IMR-90 (cell line): ENCODE measurements at places on chromosomes 6 and 20. TPM values are rescaled to one million over a fixed set of nuclear protein-coding genes. Genes with fewer than 3 reads are reported as not detected.

AKAP12 gene
- 118 and 176 TPM in 2 replicates for total RNA-seq

MYLK4 gene
- under 0.01 TPM in 2 replicates for total RNA-seq

- DNase-seq, result no peak
Measured at GRCh38 chr6:135008072-135008940, 46.3 kb downstream of the HBS1L start.

- no peak for DNase-seq
Measured at GRCh38 chr6:33704215-33705066, 7.1 kb downstream of the UQCC2 start.

DNA sequence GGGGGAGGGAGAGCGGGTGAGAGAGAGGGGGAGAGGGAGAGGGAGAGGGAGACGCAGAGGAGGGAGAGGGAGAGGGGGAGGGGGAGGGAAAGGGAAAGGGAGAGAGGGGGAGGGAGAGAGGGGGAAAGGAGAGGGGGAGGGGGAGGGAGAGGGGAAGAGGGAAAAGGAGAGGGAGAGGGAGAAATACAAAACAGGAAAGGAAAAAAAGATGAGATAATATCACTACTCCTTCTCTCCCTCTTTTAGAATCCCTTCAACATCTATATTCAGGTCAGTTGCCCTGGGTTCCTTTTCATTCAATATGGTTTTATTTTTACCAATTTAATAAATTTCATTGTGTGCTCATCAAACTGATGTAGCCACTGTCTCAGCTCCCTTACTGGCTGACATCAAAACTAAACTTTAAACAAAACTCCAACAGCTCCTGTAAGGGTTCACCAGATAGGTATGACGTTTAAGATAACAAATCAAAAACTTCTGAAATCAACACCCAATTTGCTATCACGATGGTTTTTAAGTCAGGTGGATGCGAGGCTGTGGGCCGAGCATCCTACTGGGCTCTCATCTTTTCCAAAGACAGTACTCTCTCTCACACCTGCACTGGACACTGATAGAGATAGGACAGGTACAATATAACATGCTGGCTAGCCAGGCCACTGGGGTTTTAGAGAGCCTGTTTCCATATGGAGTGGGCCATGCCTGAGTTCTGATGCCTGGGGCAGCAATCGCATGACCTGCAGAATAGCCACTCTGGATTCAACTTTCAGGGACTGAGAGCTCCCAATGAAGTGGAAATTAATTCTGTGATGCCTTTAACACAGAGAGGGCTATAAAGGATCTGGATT, 99.5 kb downstream of the FYN start:
- DNase-seq, result no peak

DCDC2 gene
- not detected in 2 replicates for total RNA-seq

DNA sequence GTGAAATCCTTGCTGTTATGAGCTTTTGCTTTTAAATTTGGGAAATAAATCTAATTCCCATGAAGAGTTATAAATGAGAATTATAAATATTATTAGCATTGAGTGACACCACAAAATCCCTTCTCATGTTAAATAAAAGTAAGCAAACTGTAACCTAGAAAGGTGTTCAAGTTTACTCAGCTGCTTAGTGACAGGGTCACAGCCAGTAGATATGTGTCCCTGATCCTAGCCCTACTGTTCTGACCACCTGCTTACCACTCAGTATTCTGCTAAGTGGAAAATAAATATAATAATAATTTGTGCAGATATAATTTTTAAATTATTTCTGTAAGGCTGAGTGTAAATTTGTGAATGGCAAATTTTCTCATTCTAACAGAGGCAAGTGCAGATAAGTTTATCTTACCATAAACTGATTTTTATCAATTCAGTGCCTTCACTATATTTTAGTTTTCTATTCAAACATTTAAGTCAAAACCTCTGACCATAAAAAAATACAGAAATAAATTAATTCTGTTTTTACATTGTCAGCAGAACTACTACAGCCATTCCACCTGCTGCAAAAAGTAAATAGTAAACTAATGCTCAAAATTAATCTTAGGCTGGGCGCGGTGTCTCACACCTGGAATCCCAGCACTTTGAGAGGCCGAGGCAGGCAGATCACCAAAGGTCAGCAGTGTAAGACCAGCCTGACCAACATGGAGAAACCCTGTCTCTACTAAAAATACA, 118.2 kb downstream of the TENT5A start:
- no peak for DNase-seq

E2F1 gene
- total RNA-seq, result 10.6 and 10.9 TPM in 2 replicates

DNA sequence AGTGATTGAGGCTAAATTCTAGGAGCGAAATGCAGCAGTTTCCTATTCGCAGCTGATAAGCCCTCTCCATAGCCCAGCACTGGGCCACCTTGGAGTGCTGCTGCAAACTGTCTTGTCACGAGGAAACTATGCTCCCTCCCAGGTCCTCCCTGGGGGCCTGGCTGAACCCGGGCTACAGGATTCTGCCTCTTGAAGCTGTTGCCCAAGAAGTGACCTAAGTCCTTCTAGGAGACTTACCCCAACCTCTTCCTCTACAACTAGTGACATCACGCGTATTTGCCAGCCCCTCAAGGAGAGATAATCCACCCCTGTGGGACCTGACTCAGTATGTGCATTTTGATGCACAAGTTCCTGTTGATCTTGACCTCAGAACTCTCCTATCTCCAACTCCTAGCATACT, 26.5 kb upstream of the ZFAND3 start:
- no peak for DNase-seq

ZSCAN9 gene
- 16.9 and 17.7 TPM in 2 replicates for total RNA-seq

OTOR gene
- total RNA-seq, result not detected in 2 replicates

- no peak for DNase-seq
Measured at GRCh38 chr6:104692008-104692407, 167.7 kb downstream of the HACE1 start.

PXDC1 gene
- 66.4 and 72.2 TPM in 2 replicates for total RNA-seq

DNA sequence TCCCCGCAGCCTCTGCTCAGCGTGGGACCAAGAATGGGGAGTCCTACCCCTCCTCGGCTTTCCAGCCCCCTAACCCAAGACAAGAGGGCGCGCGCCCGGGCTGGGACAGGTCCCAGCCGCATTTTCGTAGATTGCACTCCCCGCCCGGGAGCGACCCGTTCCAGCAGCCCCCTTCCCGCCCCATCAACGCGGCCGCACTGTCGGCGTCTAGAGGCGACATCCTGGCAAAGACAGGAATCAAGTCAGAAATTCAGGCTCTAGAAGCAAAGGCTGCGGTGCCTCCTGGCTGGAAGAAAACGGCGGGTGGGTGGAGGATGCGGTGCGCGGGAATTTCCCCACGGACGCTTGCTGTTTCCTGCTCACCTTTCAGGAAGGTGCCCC, 957 bp downstream of the PROKR2 start:
- DNase-seq, result no peak

GRCh38 chr20:33651562-33652048, 10.5 kb upstream of the C20orf144 start:
- no peak for DNase-seq

SLC44A4 gene
- total RNA-seq, result 0.36 TPM in 1 of 2 replicates, not detected in the other

DNA sequence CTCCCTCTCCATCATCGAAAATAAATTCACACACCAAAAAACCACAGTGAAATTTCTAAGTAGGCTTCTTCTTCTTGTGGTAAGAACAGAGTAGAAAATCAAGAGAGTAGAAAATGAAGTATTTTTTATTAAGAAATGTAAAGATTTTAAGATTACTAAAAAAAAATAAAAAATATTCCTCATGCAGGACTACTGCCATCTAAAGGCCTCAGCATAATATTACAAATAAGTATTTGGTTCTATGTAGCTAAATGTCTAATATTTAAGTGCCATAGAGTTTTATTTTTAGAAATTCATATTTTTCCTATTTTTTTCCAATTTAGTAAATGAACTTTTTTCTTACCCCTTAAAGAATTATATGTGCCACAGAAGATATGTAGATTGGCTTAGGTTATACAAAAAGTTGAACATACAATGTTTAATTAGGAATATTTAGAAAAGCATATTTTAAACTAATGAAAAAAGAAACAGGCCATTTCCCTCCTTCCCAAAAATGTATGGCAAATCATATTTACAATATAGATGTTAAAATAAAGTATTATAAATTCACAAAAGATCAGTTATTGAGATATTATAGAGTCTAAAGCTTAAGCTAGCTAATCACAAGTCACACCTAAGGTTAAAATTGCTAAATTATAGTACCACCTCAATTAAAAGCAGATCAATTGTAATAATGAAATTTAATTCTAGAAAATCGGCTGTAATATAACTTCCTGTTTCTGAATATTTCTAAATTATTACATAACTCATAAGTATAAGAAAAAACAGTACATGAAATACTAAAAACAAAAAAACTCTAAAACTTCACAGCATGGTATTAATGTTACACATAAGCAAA, 3.5 kb upstream of the NT5DC1 start:
- peak; percentile 44 for DNase-seq

GRCh38 chr20:45890077-45890984, 677 bp downstream of the NEURL2 start:
- DNase-seq, result peak; percentile 78

DNA sequence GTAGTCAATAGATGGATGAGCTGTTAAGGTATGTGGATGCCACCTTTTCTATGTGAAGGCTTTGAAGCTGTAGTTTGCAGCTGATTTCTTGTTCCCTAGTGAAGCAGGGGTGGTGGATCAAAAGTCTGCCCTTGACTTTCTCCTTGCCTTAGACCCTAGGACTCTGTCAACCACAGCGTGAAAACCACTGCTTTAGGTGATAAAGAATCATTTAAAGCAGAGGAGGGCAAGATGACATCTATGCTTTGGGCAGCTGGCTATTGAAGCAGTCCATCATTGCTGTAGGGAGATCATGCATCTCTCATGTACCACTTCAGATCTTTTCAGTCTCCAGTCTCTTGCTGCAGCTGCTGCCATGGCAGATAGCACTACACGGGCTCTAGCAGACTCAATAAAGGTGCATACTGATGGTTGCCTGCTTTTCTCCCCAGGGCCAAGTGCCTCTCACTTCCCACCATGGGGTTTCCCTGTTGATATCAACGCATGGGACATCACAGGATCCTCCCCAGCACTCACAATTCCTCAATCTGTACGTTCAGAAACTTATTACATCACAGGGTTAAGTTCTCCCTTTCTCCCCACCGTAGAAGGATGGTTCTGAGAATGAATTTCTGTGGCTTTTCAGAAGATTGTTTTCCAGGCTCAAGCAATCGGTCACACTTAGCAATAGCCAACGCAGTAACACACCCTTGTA, 122.0 kb upstream of the STMND1 start:
- no peak for DNase-seq

GRCh38 chr20:3011752-3012151, 31.7 kb upstream of the GNRH2 start:
- no peak for DNase-seq

RPS21 gene
- total RNA-seq, result 2,710 and 3,846 TPM in 2 replicates

GRCh38 chr6:87151781-87152525, 3.4 kb upstream of the ZNF292 start:
- DNase-seq, result peak; percentile 31

- peak; percentile 0 for DNase-seq
Measured at GRCh38 chr20:1576641-1577040, 19.1 kb upstream of the SIRPD start.

BPIFA1 gene
- total RNA-seq, result not detected in 2 replicates

LRP11 gene
- 63.8 and 74.7 TPM in 2 replicates for total RNA-seq

EEF1A2 gene
- total RNA-seq, result 1.3 and 2.2 TPM in 2 replicates

GRCh38 chr6:7157752-7158616, 50.2 kb downstream of the RREB1 start:
- peak; percentile 72 for DNase-seq

GGTLC1 gene
- not detected in 2 replicates for total RNA-seq

- DNase-seq, result no peak
Measured at GRCh38 chr6:78623554-78623953, 243.8 kb upstream of the IRAK1BP1 start.

GRCh38 chr6:157376241-157376640, 4.7 kb upstream of the ZDHHC14 start:
- DNase-seq, result no peak

DNA sequence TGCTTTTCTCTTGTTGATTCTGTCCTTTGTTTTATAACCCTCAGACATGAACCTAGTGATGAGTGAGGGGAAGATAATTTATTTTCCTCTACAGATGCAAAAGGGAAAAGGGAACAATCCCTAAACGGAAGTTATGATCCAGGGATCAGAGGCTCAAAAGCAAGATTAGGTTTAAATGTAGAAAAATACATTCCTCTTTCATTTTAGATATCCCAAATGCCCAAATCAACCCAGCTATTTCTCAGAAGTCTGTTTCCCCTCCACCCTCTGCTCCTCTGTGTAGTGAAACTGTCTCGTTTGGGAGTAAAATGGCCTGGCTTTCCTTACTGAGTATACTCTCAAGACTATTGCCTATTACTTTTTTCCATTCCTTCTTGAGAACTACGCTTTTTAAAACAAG, 97.1 kb downstream of the PRL start:
- DNase-seq, result no peak

DNA sequence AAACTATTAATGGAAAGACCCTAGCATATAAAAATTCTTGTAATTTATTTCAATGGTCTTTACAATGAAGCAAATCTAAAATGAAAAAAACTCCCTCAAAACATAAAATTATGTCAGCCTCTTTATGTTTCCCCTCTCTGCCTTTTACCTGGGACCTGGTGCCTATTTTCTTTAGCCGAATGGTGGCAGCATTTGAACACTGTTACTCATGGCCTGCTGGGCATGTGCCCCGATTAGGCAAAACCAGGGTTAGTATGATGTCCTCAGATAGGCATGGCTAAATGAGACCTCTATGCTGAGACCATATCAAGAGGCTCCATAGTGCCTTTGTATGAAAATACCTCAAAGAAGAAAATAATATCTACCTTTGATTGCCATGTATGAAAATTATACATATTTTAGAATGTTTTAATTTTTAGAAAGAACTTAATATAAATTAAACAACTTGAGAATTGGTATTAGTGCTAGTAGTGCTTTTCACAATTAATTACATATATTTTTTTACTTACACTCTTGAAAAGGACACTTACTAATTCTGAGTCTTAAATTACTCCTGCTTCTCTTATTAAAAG, 22.5 kb upstream of the C6orf58 start:
- peak; percentile 27 for DNase-seq

ZNF391 gene
- total RNA-seq, result 0.18 and 0.28 TPM in 2 replicates

DNA sequence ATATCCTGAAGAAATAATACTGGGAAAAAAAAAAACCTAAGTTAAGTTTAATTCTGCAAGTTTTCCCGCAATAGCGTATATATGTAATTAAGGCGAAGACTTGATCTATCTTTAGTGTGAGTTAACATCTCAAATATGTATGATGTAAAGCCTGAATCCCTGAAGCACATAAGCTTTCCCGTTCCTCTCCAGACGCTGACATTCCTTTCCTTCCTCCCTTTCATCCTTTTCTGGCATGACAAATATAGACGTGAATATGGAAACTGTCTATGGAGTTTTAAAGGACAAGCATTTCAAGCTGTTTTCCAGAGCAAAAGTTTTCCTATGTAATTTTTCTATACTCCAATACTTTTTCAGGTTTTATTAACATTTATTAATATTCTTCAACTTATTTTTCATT, 637.0 kb downstream of the COL12A1 start:
- DNase-seq, result peak; percentile 68

DNA sequence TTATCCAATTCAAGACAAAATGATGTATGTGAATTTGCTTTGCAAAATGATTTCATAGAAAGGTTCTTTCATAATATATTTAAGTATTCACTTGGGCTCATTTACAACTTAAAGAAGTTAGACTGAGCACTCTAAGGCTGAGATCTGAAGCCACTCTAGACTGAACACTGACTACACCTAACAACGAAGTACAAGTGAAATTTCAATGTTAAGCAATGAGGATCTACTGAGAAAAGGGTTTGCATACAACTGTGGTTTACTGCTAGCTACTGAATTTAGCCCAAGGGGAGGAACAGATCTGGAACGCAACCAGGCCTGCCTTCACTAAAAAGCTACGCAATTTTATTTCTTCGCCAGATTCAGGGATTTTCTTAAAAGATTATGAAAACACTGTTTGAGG, 106.4 kb downstream of the MBOAT1 start:
- DNase-seq, result no peak
